Activated CD8-positive, alpha-beta memory T cell treated with anti-CD3 and anti-CD28 coated beads for 1 hour (primary cell): ENCODE measurements at places on chromosomes 16 and 17.

DNA sequence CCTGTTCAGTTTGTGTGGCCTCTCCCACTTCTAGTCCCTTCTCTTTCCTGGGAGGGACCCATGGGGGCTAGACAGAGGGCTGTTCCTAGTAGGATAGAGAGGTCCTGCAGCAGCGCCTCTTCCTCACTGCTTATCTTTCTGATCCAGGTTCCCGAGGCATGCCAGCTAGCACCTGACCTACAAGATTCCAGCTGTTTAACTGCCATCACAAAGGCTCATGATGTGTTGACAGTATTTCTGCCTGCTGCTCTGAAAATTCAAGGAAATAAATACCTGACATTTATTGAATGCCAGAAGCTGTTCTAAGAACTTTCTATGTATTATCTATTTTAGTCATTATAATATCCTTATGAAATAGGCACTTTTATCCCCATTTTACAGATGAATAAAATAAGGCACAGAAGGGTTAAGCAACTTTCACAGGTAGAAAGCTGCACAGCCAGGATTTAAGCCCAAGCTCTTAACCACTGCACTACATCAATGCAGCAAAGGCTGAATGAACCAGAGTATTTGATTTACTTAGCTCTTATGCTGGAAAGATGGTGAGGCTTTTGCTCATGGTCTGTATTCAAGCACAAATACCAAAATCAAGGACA lies 38.8 kb downstream of the HEATR6 start:
- no peak for DNase-seq

- no peak for DNase-seq
Measured at GRCh38 chr17:3879591-3880417, 13.0 kb downstream of the CAMKK1 start.

GRCh38 chr17:67245694-67246402 lies 852 bp upstream of the HELZ start:
- no peak for DNase-seq

- DNase-seq, result no peak
Measured at GRCh38 chr17:79046916-79047280, 22.9 kb downstream of the C1QTNF1 start.

- no peak for DNase-seq
Measured at GRCh38 chr16:67528222-67528869, at the start of gene RIPOR1. Gene RIPOR1 (plus strand): TSS chr16:67528829. CDS start chr16:67538447, 9,618 bp downstream.

- DNase-seq, result no peak
Measured at GRCh38 chr17:32755045-32755805, 121.7 kb downstream of the MYO1D start.

DNA sequence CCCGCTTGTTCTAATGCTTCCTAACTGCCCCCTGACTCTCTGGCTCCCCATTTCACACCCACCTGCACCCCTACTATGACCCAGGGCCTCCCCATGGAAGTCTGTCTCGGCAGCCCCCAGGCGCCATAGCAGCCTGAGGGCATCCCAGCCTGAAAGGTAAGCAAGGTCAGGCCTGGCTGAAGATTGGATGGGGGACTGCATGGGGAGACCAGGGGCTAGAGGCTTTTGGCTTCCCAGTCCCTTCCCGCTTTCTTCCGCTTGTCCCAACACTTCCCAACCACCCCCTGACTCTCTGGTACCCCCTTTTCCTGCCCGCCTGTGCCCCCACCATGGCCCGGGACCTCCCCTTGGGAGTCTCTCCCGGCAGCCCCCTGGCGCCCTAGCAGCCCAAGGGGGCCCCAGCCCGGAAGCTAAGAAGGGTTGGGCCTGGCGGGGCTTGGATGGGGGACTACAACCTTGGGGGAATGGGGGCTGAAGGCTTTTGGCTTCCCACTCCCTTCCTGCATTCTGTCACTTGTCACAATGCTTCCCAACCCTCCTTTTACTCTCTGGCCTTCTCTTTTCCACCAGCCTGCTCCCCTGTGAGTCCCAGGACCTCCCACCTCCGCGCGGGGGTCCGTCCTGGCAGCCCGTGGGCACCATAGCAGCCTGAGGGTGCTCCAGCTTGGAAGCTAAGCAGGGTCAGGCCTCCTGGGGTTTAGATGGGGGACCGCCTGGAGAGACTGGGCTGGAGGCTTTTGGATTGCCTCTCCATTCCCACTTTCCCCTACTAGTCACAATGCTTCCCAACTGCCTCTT lies 2288.4 kb downstream of the TP53TG3F start:
- DNase-seq, result no peak
